Caki2 (cell line): ENCODE measurements at places on chromosomes 1 and 21. TPM values are rescaled to one million over a fixed set of nuclear protein-coding genes. Genes with fewer than 3 reads are reported as not detected.

CAPN8 gene
- total RNA-seq, result 0.14 TPM in 1 of 2 replicates, not detected in the other

TSSK3 gene
- total RNA-seq, result not detected in 2 replicates

RGS8 gene
- not detected in 2 replicates for total RNA-seq

GSTM5 gene
- total RNA-seq, result not detected in 2 replicates

MYOG gene
- not detected in 2 replicates for total RNA-seq

AIRE gene
- not detected in 2 replicates for total RNA-seq

CRYZL1 gene
- total RNA-seq, result 10.2 and 19.8 TPM in 2 replicates

SMG5 gene
- 52.9 and 53.1 TPM in 2 replicates for total RNA-seq

C1orf116 gene
- 1.7 TPM in 2 replicates for total RNA-seq

LDLRAD1 gene
- total RNA-seq, result not detected in 2 replicates

CTH gene
- total RNA-seq, result 1.7 and 3.6 TPM in 2 replicates

C1orf226 gene
- total RNA-seq, result 0.03 TPM in 1 of 2 replicates, not detected in the other

GJB5 gene
- total RNA-seq, result not detected in 2 replicates

RGS4 gene
- 1.8 and 2.8 TPM in 2 replicates for total RNA-seq
